Sigmoid colon (tissue), 7 donors: ENCODE measurements at places on chromosomes 1 and 21. TPM values are rescaled to one million over a fixed set of nuclear protein-coding genes. Genes with fewer than 3 reads are reported as not detected.

Gene FAM167B
- total RNA-seq = 0.71 TPM

DNA sequence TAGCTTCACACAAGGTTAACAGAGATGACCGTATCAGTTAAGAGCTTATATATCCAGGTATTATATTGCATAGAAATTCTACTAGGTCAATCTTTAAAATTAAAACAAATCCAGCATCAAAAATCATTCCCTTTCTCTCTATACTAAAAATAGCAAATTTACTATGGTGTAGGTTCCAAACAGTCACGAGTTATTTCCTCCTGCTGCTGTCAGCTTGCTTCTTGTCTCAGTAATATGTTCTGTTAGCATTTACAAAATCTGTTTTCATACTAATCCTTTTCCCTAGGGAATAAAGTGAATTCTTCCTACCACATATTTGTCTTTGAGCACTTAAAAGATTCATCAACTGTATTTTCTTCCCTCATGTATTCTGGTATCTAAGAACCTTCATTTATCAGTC is 2.5 kb downstream of the WDR26 start:
- peak overlapping the region; percentile 76 for H3K4me3 ChIP-seq
- DNase-seq = no peak
- H3K36me3 ChIP-seq = no peaks in the 10 kb centered on the region
- H3K27ac ChIP-seq = peak overlapping the region; percentile 89

- no peak for DNase-seq
- H3K4me1 ChIP-seq = peaks cover 19% of the 10 kb centered on the region
- H3K27me3 ChIP-seq = peaks cover 38% of the 10 kb centered on the region
Measured at GRCh38 chr1:46485564-46486431, 3.8 kb upstream of the DMBX1 start.

Gene ZSCAN20
- 6.1 TPM for total RNA-seq

Gene RXRG
- total RNA-seq = 2.1 TPM

Gene NRDC
- 84.7 TPM for total RNA-seq

- H3K36me3 ChIP-seq = no peaks in the 10 kb centered on the region
- H3K4me1 ChIP-seq = peaks cover 13% of the 10 kb centered on the region
- no peaks in the 10 kb centered on the region for H3K27me3 ChIP-seq
Measured at GRCh38 chr1:220894924-220895256, 15.6 kb downstream of the HLX start.

GRCh38 chr1:233490488-233490887 is 123.4 kb upstream of the KCNK1 start:
- no peaks in the 10 kb centered on the region for H3K36me3 ChIP-seq
- H3K27me3 ChIP-seq = no peaks in the 10 kb centered on the region
- no peak overlapping the region for H3K27ac ChIP-seq
- H3K4me3 ChIP-seq = no peak overlapping the region
- DNase-seq = no peak

Gene SPATA1
- total RNA-seq = 0.83 TPM

- DNase-seq = no peak
- no peaks in the 10 kb centered on the region for H3K4me1 ChIP-seq
- no peak overlapping the region for H3K4me3 ChIP-seq
- no peak overlapping the region for H3K27ac ChIP-seq
- no peaks in the 10 kb centered on the region for H3K36me3 ChIP-seq
Measured at GRCh38 chr1:3955196-3955772, 55.2 kb upstream of the C1orf174 start.

DNA sequence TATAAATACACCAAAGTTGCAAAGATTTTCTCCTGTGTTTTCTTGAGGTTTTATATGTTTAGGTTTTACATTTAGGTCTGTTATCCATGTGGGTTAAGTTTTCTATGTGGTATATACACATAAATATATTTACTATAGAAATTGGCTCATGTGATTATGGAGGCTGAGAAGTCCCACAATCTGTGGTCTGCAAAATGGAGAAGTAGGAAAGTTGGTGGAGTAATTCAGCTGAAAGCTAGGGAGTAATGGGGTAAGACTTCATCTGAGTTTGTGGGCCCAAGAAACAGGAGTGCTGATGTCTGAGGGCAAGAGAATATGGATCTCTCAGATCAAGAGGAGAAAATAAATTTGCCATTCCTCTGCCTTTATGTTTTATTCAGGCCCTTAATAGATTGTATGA is 146.0 kb downstream of the GPATCH2 start:
- H3K4me3 ChIP-seq = no peak overlapping the region
- H3K27ac ChIP-seq = no peak overlapping the region
- no peaks in the 10 kb centered on the region for H3K27me3 ChIP-seq
- H3K36me3 ChIP-seq = peaks cover 13% of the 10 kb centered on the region
- DNase-seq = no peak

GRCh38 chr1:204445860-204446412 is 34.3 kb upstream of the PPP1R15B start:
- no peak for DNase-seq
- no peaks in the 10 kb centered on the region for H3K27me3 ChIP-seq
- H3K4me3 ChIP-seq = no peak overlapping the region
- peaks cover 53% of the 10 kb centered on the region for H3K36me3 ChIP-seq
- H3K27ac ChIP-seq = peak overlapping the region; percentile 65

Gene GABPB2
- total RNA-seq = 26.3 TPM

Gene CELSR2
- 6.0 TPM for total RNA-seq

- DNase-seq = no peak
- H3K4me3 ChIP-seq = no peak overlapping the region
- H3K4me1 ChIP-seq = no peaks in the 10 kb centered on the region
- H3K27ac ChIP-seq = no peak overlapping the region
- no peaks in the 10 kb centered on the region for H3K36me3 ChIP-seq
Measured at GRCh38 chr21:35400233-35400939, 351.3 kb upstream of the RUNX1 start.

DNA sequence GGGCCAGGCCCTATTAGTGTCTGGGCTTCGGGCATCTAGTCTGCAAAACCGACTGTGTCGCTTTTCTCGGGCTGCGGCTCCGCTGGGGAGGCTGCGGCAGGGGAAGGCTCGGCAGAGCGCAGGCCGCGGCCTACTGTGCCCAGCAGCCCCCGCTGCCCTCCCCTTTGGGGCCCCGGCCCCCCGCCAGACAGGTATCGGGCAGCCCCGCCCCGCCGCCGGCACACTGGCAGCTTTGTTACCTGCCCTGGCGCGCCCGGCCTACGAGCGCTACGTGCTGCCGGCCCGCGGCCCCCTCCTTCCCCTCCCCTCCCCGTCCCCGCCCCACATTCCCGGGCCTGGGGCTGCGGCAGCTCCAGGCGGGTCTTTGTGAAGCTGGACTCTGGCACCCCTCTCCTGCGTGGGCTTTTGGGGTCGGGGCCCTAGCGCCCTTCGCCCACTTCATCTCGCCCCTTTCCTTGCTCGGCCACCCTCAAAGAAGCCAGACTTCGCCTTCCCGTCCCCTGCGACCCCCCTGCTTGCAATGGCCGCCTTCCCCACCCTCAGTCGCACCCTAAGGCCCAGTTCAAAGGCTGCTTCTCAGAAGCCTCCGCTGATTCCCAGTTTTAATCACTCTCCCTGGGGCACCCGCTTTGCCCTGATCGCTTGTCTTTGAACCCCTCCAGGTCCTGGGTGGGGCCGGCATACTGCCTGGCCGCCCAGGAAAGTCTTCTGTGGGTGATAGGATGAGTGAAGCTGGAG is 48.9 kb upstream of the SLC2A1 start:
- DNase-seq = no peak
- H3K4me1 ChIP-seq = no peaks in the 10 kb centered on the region
- H3K4me3 ChIP-seq = no peak overlapping the region
- no peaks in the 10 kb centered on the region for H3K36me3 ChIP-seq
- H3K27me3 ChIP-seq = peaks cover 30% of the 10 kb centered on the region

Gene JMJD4
- total RNA-seq = 13.8 TPM

- no peak overlapping the region for H3K4me3 ChIP-seq
- no peaks in the 10 kb centered on the region for H3K36me3 ChIP-seq
- DNase-seq = no peak
- H3K27me3 ChIP-seq = no peaks in the 10 kb centered on the region
Measured at GRCh38 chr1:118136187-118136941, 48.7 kb downstream of the SPAG17 start.

Gene MIXL1
- total RNA-seq = not detected

DNA sequence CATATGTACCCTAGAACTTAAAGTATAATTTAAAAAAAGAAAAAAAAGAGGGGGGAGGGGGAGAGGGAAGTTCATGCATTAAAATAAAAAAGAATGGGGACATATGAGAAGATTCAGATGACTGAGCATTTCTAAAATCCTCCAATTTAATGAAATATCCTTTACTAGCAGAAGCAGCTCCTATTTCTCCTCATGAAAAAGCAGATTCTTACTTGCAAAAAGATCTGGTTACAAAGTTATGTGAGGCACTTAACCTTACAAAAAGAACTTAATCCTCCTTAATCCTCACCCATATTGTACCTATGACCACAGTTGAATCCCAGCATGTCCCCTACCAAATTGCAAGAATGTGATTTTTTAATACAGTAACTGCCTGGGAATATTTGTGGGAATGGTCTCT is 298.5 kb downstream of the SRGAP2C start:
- H3K36me3 ChIP-seq = no peaks in the 10 kb centered on the region
- DNase-seq = no peak
- no peak overlapping the region for H3K27ac ChIP-seq
- no peaks in the 10 kb centered on the region for H3K27me3 ChIP-seq

Gene SMIM1
- 6.1 TPM for total RNA-seq

Gene CELF3
- total RNA-seq = 1.6 TPM

GRCh38 chr1:228664399-228664914 is 70.8 kb upstream of the RHOU start:
- H3K4me3 ChIP-seq = no peak overlapping the region
- no peaks in the 10 kb centered on the region for H3K4me1 ChIP-seq
- H3K27ac ChIP-seq = no peak overlapping the region
- no peaks in the 10 kb centered on the region for H3K36me3 ChIP-seq
